ENCODE measurements at places on chromosomes 7 and 10.

DNA sequence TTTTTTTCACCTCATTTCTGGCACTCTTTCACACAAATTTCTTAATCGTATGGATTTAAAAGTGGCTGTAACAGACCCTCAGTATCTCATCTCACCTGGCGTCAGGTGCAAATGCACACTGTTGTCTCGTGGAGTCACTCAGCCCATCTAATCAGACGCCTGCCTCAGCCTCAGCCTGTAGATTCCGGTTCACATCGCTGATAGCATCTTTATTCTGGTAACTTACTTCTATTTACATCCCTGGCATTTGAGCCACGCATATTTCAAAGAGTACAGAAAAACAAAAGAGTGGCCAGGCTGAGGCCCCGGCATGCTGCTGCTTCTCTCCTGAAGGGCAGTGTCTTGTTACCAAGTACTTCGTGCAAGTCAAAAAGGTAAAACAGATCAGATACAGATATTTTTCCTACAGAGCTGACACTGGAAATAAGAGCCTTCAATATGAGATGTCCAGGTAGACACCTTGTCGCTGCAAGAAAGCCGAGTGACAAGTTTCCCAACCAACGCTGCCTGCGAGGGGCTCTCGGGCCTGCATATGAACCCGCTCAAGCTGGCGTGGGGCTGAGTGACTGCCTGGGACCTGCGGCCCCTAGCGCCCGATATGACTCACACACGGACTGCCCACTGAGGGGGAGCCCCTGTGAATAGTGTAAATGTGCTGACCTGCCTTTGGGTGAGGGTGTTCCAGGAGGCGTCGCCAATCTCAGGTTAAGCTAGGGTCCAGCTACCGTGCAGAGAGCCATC lies 4.3 kb downstream of the VIPR2 start:
- DNase-seq = no peak

- DNase-seq = peak; percentile 7
Observed at GRCh38 chr10:119817991-119818888, 54.4 kb downstream of the MCMBP start.

GRCh38 chr7:20021831-20022230 lies 195.4 kb downstream of the MACC1 start:
- no peak for DNase-seq

DNA sequence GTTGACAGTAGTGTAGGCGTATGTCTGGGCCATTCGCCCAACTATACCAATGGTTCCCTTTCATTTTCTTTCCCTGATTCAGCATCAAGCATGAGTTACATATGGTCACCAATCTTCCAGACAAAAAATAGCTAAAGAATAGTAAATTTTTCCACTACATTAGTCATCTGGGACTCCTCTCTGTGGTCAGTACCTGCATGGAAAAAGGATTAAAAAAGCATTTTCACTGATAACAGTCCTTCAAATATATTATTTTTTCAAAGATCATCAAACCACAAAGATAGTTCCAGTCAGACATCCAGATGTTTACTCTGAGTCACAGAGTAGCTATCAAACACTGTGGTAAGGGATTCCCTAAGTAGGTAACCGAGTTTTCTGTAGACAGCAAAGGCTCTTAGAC lies 302.6 kb upstream of the SEMA3D start:
- DNase-seq = no peak

DNA sequence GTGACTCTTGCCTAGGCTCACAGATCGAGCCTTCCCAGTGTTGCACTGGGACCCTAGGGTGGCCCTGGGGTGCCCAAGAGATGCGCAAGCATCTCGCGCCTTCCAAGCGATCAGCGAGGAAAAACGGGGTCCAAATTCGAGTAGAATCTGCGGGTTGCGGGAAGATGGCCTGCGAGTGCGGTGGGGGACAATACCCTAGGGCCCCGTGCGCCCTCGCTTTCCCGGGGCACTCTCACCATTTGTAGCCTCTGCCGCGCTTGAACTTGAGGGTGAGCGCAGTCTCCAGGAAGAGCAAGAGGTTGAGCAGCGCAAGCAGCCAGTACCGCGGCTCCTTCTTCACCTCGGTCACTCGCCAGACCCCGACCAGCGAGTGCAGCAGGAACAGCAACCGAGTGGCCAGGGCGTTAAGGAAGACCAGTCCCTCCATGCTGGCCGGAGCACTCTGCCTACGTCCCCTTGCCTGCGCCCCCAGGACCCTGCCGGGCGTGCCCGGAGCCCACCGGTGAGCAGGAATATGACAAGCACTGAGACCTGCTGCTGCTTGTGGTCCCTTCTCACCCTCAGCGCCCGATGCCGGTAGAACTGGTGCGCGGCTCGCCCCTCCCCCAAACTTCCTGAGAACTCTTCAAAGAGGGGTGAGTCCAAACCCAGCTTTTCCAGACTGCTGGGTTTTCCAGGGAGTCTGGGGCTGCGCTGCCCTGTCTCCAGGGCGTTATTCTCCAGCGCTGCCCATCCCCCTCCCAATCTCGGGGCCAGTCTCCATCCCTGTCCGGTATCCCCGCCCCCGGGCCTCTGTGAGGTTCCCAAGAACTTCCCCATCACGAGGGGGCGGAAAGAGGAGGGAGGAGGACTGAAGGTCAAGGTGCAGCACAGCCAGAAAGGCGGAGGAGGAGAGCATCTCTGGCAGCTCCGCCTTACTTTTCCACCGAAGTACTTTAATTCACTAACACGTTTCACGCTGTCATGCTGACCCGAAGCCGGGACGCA lies at the start of gene TMEM26:
Gene TMEM26, minus strand, starts transcription at position 727 of the 987 bp plus-strand sequence. Its CDS starts 300 bp downstream, at position 427.
- no peak for DNase-seq

DNA sequence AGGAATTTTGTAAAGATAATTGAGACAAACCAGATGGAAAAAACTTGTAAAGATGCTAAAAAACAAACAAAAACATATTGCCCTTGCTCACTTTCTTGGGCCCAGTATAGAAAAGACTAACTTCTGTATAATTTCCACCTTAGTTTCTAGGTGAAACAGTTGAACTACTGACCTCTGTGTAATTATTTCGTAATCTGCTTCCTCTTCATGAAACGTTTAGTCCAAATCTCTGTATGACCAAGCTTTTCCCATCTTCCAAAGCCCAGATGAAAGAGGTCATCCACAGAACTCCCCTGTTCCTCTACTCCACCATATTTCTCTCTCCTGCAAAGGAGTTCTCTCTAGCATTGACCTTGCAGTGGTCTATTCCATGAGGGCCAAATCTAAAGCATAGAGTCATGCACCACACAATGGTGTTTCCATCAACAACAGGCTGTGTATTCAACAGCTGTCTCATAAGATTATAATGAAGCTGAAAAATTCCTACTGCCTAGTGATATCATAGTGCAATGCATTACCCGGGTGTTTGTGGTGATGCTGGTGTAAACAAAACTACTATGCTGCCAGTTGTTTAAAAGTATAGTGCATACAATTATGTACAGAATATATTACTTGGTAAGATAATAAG lies 647.6 kb downstream of the TNS3 start:
- no peak for DNase-seq

DNA sequence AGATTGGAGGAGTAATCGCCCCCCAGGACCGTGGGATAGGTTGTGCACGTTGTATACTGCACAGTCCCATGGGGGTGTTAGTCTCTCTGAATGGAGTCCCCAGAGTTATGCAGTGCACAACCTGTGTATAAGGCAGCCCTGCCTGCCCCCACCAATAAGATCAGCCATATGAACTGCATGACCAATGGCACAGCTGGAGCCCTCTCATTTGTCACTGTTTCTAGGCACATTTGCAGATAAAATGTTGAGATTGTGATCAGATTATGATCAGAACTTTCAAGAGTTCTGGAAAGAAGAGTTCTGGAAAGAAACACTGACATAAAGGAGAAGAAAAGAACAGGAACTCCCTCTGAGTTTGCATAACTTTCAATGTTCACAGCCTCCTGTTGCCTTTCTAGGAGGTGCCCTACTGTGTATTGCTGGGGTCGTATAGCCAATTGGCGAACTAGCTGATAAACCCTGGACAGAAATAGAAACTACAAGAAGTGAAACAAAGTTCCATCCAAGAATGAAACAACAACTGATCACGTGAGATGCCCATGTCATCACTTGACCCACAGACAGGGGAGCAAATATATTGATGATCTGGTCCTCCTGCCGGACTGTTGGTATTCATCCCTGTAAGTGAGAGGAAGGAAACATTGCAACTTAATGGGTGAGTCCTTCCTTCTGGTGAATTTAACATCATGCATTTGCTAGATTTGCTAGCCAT lies 49.6 kb upstream of the TOMM7 start:
- no peak for DNase-seq

- no peak for DNase-seq
Observed at GRCh38 chr10:77604941-77605351, 32.7 kb downstream of the KCNMA1 start.

DNA sequence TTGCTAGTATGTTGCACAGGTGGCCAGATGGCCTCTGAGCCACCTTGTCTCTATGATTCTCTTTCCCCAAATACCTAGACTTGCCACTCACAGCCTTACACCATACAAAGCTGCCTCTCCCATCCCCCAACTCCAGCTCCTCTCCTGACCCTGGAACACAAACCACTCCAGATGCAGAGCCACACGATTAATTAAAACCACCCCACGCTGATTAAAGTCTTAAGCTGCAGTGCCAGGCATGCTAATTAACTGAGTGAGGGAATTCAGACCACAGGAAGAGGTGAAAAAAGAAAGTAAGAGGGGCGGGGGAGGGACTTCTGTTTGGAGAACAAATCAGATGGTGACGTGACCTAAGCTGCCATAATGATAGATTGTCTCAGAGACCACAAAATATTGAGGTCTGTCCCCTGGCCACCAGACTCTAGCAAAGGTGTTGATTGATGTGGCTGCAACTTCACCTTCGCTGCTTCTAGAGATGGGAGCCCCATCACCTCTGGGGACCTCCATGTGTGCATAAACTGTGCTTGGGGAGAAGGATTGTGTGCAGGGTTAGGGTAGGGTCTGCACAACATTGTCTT lies 331.3 kb downstream of the PLXNA4 start:
- DNase-seq = no peak

DNA sequence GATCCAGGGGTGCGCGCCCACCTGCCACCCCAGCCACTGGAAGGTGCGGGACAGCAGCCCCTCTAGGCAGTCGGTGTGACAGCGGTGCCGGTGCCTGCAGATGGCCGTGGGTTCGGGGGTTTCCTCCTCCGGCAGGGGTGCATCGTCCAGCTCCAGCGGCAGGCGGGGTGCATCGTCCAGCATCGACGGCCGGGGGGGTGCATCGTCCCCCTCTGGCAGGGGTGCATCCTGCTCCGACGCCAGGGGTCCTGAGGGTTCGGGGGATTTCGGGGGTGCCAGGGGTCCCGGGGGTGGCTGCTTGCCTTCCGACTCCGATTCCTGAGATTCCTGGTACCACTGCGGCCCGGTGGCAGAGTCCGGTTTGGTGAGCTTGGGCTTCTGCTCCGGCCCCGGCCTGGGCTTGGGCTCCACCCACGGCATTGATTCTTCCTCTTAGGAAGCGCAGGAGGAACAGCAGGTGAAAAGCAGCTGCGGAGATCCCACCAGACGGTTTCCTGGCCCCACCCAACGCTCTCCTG lies 90.2 kb upstream of the RAB18 start:
- no peak for DNase-seq

- no peak for DNase-seq
Observed at GRCh38 chr10:30028738-30029030, 30.7 kb downstream of the JCAD start.

- DNase-seq = no peak
Observed at GRCh38 chr10:48981310-48981907, 41.8 kb upstream of the LRRC18 start.

GRCh38 chr10:15334650-15335323 lies 36.3 kb downstream of the FAM171A1 start:
- DNase-seq = no peak

- DNase-seq = no peak
Observed at GRCh38 chr7:26429168-26429567, 137.5 kb downstream of the SNX10 start.

DNA sequence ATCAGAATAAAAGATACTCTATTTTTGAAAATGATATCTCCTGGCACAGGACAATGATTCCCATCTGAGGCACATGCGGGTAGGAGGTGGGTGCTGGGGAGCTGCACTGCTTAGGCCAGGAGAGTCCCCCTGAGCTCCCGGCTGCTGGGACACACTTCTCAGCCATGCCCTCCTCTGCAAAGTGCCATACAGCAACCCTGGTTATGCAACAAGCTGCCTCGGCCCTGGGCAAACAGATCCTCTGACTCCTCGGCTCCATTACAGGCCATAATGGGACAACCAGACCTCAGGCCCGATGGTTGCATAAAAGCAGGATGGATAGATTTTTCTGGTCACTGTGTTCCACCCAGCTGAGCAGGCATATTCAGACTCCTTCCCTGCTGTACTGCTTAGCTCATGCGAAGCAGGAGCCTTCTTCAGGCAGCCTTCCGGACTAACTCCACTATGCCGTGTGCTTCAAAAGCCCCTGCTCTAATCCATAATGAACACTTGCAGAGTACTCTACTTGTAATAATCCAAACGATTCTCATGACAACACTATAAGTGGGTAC lies 6.5 kb upstream of the LEP start:
- no peak for DNase-seq

- DNase-seq = no peak
Observed at GRCh38 chr10:11414314-11415038, 197.0 kb downstream of the USP6NL start.

GRCh38 chr10:21340331-21340730 lies 185.2 kb downstream of the SKIDA1 start:
- DNase-seq = no peak

DNA sequence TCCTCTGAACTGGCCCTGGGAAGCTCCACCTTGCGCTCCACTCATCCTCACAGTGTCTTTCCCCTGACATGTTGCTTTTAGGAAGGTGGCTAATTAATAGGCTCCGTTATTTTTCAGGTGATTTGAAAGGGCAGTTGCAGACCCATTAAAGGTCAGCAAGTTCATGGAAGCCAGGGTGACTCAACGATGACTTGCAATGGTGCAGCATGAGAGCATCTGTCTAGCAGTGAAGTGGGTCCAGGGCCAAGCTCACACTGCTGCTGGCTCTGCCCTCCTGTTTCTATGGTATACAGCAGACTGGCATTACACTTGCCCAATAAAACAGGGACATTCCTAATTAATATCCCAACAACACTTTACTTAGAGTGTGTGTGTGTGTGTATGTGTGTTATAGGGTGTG lies 68.8 kb upstream of the WDR11 start:
- no peak for DNase-seq

DNA sequence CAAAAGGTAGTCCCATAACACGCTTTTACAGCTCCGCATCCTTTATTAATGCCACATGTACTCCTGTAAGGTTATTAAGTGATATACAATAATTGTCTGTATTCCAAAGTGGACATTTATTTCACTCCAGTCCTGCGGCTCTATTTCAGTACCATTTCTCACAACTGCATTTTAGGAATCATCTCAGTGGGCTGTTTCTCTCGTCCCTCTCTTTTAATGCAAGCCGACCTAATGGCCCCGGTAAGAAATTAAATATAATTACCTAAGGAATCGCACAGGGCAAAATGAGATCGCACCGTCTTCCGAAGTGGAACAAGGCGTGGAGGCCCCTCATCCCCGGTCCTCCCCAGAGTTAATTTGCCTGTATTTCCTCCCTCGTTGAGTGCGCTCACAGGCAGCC lies 216.5 kb downstream of the RAB11FIP2 start:
- DNase-seq = no peak

- no peak for DNase-seq
Observed at GRCh38 chr7:143318661-143319060, 2.8 kb downstream of the CLCN1 start.

Data from CD4-positive, alpha-beta T cell (primary cell).